ENCODE measurements at places on chromosomes 3 and 15.

DNA sequence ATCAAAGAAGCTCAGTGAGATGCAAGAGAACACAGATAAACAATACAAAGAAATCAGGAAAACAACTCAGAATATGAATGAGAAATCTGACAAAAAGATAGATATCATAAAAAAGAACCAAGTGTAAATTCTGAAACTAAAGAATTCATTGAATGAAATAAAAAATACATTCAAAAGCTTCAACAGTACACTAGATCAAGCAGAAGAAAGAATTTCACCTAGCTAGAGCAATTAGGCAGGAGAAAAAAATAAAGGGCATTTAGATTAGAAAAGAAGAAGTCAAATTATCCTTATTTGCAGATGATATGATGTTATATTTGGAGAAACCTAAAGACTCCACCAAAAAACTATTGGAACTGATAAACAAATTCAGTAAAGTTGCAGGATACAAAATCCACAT, 19.4 kb upstream of the CX3CR1 start:
- DNase-seq: no peak

DNA sequence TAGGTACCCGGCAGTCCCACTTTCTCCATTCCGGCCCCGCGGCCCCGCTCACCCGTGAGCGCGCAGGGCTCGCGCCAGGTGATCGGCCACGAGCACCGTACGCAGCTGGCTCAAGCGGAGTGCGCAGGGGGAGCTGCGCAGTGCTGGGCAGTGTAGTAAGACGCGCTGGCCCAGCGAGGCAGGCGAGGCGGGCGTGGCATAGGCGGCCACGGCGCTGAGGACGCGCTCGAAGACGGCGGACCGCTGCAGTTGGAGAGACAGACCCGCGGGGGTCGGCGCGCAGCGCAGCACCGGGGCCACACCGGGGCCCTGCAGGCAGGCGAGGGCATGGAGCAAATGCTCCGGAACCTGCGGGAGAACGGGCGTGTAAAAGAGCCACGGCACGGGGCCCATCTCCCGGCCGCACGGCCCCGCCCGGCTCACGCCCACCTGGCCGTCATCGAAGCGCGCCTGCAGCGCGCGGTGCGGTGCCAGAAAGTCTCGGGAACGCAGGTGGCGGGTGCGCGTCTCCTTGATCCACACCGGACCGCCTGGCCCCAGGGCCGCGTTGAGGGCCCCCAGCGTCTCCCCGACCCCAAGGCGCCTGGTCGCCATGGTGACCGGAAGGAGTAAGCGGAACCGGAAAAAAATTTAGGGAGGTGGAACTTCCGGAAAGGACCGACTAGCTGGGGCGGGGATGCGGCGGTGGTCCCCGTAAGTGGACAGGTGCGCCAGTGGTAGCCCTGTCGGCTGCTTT, at the start of gene DALRD3:
DALRD3 (minus strand) TSS at position 610 of the 736 bp plus-strand sequence; CDS start at position 594, 16 bp downstream.
- DNase-seq: peak; percentile 18

- no peak for DNase-seq
These were observed 23.2 kb downstream of the TRAT1 start for GRCh38 chr3:108845709-108846293.

DNA sequence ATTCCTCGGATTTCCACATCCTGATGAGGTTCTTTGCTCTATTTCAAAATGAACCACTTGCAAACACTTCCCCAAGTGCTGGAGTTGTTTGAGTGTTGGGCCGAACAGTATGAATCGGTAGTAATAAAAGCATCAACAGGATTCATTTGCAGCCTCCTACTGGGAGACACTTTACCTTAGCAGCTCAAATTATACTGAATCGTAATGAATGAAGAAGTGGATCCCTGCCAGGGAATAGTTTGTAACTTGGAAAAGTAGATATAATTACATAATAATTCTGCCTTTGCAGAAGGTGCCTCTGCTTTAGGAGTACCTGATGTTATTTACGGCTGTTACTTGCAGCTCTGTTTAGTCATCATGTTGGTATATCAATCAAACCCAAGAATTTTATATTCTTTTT, 669.1 kb downstream of the CADM2 start:
- no peak for DNase-seq

DNA sequence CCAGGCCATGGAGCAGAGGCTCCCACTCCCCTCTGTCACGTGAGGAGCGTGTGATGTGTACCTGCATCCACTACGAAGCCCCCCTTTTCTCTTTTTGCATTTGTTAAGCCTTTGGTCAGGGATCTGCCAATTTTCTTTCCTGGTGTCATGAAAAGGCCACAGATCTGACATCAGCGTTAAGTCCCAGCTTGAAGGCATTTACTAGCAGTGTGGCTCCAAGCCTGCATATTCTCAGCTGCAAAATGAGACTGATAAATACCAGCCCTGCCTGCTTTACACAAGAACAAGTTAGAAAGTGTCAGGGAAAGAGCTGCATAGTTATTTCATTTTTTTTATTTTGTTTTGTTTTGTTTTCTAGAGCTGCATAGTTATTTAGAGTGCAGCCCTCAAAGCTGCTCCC, 2.3 kb upstream of the ANKRD63 start:
- no peak for DNase-seq

- no peak for DNase-seq
These were observed 30.7 kb upstream of the IGSF10 start for GRCh38 chr3:151491525-151491924.

DNA sequence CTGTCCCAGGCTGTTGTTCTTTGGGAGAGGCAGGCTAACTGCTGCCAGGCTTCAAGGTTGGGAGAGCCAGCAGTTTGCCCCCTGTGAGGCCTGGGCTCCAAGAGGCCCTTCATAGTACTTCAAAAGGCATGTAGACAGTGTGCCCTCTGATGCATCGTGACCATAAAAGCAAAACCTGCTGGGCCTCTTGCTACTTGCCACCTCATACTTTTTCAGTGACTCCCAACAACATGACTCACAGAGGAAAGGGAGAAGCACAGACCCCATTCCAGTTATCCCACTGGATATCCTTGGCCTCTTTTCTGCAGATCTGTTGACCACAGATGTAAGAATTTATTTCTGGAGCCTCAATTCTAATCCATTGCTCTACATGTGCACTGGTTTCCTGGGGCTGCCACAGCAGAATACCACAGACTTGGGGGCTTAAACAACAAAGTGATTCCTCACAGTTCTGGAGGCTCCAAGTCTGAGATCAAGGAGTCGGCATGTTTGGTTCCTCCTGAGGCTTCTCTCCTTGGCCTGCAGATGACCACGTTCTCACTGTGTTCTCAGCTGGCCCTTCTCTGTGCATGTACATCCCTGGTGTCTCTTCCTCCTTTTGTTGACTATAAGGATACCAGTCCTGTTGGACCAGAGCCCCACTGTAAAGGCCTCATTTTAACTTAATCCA, 8.9 kb upstream of the NSMCE3 start:
- no peak for DNase-seq

DNA sequence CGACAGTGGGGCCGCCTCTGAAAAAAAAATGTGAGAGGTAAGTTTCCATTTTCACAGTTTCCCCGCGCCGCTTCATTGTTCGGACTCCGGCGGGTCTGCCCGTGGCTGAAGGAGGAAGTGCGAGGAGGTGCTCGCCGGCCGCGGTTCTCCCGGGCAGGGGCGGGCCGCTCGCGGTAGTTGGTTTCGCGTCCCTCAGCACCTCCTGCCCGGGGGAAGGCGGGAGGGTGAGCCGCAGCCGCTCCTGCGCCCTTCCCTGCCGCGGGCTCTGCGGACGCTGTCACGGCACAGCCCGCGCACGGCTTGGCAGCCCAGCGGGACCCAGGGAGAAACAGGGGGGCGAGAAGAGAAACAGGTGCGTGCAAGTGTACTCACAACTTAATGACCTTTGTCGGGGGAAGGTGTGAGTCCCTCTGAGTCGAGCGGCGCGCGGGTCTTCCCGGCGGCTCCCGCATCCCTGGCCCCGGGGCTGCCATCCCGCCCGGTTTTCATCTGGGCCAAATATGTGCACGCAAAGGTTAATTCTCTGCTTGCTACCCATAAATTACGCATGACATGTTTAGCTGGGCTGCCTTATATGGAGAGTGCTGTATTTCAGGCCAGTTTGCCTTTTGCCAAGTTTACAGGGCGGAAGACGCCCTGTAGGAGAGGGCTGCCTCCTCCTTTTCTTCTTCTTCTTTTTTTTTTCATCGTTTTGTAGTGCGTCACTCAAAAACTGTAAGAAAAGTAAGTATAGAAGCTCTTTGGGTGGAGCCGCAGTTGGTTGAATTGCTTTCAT, 514 bp downstream of the MBNL1 start:
- peak; percentile 52 for DNase-seq

GRCh38 chr3:48952510-48953118, 34.0 kb downstream of the ARIH2 start:
- DNase-seq: peak; percentile 25

DNA sequence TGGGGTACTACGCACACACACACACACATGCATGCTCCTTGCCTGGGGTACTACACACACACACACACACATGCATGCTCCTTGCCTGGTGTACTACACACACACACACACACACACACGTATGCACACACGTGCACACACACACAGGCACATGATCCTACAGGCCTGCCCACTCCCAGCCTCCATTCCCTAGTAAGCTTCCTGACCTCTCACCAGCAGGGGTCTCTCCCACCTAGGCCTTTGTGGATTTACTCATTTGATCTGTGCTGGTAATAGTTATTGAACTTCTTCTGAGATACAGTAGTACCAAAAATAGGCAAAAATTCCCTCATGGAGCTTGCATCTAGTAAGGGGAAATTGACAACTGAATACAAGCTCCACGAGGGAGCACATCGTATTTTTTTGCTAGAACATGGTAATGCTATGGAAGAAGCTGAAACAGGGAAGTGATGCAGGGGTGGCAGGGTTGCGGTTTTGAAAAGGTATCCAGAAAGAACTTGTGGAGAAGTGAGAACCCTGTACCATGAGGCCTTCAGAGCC, 19.1 kb downstream of the TTC21A start:
- DNase-seq: no peak

GRCh38 chr3:190591080-190591479, 77.2 kb downstream of the IL1RAP start:
- no peak for DNase-seq

DNA sequence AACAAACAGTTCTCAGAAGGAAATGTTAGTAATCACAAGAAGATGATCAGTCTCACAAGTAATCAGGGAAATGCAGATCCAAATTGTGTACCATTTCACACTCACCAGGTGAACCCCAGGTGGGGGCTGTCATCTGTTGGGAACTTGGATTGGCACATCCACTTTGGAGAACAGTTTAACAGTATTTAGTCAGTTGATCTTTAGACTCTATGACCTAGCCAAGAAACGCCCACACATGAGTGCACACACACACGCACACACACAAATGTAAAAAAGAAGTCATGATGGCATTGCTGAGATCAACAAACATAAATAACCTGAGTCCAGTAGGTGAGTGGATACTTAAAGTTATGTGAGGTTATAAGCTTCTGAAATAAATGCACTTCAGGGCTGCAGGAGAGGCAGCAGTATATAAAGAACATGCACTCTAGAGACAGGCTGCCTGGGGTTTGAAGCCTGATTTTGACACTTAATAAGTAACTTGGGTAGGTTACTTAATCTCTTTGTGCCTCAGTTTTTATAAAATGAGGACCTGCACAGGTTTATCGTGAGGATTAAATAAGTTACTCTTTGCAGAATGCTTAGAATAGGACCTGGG, 17.7 kb downstream of the ACVR2B start:
- no peak for DNase-seq

DNA sequence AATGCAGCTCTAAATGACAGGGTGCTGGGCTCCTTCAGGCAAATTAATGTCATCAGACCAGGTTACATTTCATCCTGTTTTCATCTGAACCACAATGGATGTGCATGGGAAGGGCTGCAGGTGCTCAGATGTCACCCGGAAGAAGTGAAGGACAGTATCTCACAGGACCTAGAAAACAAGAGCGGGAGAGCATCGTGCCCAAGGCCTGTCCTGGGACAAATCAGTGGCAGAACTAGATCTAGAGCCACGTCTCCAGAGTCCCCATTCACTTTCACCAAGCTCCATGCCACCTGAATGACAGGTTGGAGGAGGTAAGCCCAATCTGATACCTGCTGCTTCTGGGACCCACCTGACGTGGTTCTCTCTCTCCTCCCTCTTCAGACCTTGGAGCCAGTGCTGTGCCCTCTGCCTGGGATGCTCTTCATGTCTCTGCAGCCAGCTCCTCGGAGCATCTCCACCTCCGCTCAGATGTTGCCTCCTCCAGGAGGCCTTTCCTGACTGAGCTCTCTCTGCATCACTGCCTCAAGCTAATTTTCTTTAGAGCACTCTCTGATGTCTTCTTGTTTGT, 77.3 kb downstream of the CPN2 start:
- no peak for DNase-seq

DNA sequence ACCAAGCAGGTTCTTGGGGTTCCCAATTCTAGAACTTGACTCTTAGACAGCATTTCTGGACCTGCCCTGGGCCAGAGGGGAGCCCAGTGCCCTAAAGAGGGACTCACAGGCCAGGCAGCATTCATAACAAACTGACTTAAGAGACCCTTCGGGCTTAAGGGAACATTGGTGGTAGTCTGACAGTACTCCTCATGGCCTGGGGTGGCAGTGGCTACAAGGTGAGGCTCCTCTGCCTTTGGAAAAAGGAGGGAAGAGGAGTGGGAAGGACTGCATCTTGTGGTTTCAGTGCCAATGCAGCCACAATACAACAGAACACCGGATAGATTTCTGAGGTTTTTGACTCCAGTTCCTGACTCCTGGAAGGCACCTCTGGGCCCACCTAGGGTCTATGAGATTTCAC, 172.2 kb upstream of the STRIT1 start:
- DNase-seq: no peak

GRCh38 chr3:55647063-55647462, 160.0 kb upstream of the WNT5A start:
- DNase-seq: no peak

DNA sequence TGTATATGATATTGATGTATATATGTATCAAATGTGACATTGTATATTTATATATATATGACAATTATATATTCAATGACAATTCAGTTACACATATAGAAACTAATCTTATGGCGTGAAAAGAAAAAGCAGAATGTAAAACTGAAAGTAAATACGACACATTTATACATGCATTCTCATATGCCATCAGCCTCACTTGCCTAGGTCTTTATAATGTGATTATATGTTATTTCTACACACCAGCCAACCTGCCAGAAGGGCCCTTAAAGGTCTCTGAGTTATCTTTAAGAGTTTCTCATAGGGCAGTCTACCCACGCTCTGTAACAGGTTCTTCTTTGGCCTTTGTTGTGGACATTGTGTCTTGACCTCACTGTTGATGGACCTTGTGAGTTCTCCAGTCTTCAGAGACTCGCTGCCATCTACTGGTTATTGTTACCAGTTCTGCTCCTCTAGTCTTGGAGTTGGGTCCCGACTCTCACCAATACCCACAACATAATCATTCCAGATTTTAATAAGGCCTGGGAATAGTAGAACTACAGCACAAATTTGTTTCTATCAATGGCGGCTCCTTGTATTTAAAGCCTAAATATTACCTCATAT, 371.5 kb upstream of the GOLIM4 start:
- no peak for DNase-seq

GRCh38 chr15:33027306-33028035, 167.0 kb downstream of the FMN1 start:
- no peak for DNase-seq

- DNase-seq: no peak
These were observed 112.2 kb upstream of the NANOGP8 start for GRCh38 chr15:35197306-35197705.

GRCh38 chr3:9600597-9600996, 47.0 kb upstream of the LHFPL4 start:
- no peak for DNase-seq

Measured in effector memory CD4-positive, alpha-beta T cell (primary cell).